NCI-H446 (cell line): ENCODE measurements at places on chromosomes 6 and 20.

GRCh38 chr6:49430187-49430586, 32.9 kb downstream of the MMUT start:
- no peak for DNase-seq

DNA sequence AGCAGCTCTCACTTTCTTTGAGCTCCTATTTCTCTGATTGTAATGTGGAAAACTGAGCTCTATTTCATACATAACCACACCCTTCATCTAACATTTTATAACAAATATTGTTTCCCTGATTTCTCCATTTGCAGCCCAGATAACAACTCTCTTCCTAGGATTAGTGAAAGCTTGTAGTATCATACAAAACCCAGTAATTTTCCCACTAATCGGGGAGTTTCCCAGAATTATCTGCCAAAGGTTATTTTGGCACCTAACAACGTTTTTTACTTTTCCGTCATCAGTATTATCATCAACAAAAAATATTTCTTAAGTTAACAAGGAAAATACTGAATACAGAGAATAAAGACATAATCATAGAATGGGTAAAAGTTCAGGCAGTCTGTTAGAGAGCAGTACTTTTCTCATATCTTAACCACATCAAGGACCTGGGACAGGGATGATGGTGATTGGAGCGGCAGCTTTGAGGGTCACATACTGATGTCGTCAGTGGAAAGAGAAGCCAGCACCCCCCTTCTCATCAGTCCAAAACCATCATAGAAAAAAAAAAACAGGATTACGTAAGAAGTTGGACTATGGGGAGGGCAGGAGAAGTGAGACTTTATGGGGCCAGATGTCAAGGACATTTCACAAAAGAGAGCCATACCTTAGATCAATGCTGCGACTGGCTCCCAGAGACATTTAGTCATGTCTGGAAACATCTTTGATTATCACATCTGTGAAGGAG, 166.1 kb upstream of the TNFAIP3 start:
- no peak for DNase-seq

DNA sequence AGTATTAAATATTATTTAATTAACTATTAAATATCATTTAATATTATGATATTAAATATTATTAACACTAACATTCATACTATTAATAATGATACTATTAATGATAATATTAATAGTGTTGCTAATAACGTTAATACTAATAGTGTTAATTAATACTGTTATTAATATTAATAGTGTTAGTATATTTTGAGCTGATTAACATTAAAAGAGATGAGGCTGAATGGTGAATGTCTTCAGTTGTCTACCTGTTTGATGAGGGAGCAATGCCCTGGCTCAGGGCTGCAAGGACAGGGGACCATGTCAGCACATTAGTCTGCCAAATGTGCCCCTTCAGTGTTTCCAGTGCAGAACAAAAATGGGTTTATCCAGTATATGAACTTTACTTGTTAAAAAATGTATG, 96.6 kb upstream of the PLEKHG1 start:
- DNase-seq, result no peak

DNA sequence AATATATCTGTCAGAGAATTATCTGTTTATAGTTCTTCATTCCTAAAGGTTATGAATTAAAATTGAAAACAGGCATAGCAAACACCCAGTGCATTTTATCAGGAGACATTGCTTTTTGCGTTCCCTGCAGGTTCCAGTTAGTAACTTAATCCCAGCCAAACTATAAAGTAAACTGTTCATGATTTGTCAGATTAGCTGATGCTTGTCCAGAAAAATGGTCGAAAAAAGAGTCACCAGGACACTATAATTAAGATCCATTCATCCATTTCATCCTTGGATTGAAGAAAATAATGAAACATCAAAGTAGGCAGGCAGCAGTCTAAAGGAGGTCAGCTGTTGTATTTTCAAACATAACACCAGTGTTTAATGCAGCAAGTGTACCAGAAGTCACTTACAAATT, 75.9 kb downstream of the EPHA7 start:
- no peak for DNase-seq

DNA sequence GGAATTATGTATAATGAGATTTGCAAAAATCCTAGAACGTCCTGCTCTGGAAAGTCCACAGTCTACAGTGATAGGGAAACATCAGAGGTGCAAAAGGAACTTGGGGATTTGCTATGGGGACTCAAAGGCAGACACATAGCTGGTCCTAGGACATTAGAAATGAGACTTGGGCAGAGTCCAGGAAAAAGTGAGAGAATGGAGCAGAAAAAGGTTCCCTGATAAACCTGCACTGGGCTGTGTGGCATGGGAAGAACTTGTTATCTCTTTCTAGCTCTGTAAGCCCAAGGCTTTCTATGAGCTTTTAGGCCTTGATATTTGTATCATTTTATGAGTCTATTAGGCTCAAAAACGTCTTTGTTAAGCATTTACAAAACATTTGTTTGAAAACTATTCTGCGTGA, 15.2 kb downstream of the PRND start:
- no peak for DNase-seq

DNA sequence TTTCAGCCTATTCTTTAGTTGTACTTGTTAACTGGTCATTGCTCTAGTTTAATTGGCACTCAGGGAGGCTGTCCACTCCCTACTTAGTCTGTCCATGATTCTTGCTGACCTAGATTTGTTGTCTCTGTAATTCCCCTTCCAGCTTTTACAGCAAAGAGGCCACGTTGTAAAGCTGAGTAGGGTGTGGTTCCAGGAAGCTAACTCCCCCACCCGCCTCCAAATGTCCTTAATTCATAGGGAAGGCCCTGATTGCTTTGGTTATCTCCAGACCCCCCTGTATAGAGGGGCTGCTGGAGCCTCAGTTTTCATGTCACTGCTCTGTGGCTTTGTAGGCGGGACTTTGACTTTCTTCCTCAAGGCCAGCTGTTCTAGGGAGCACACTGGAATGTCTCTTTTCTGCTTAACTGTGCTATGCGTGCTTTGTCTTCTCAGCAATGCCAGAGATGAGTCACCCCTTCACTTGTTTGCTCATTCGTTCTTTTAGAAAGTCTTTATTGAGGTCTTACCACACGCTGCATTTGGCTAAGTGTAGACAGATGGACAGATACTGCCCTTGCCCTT, 175.1 kb upstream of the JAG1 start:
- peak; percentile 25 for DNase-seq

DNA sequence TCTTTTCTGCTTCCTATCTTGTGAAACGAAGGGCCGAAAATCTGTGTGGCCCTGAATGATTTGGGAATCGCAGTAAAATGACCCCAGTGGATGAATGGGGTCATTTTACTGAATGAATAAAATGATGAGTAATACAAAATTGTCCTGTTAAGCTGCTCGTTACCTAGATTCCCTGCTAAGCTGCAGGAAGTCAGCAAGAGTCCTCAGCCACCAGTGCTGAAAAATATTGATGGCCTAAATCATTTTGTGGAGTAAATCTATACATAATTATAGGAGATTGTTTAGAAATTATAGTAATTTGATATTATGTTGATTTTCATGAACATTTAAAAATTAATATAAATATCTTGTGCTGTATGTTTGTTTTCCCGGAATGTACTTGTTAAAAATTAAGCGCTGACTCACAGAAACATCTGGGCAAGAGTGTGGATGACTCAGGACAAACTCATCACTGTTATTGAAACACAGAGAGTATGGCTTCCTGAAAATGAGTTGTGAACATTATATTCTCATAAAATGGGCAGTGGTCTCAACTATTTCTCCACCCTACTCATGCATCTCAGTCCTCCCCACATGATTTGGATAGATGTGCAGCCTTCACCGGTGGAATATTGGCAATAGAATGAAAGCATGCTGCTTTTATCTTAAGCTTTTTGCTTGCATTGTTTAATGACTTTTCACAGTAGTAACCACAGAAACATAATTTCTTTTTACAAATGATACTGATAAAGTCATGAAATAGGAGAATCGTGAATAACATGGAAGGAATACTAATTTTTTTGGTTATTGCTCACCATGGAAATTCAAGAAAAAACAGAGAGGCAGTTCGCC, 36.2 kb upstream of the RGS17 start:
- no peak for DNase-seq

DNA sequence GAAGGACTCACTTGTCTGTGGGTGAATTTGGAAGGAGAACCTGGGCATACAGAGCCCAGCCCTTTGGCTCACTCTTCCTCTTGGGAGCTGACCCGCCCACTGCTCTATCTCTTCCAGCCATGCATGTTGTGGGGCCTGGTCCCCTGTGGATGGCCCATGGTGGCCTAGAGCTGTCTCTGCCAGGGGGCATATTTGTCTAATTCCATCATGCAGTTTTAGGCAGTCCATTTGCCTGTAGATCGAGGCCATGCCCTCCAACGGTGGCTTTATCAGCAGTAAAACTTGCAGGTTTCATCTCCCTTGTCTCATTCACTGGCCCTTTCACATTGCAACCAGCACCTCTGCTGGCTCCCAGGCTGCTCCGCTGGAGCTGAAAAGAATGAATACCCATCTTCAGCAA, 12.9 kb upstream of the EZR start:
- DNase-seq, result no peak

- DNase-seq, result no peak
Measured at GRCh38 chr6:130513770-130514169, 148.0 kb downstream of the TMEM200A start.

- DNase-seq, result peak; percentile 73
Measured at GRCh38 chr6:149922642-149923326, at the start of gene RAET1G. Gene RAET1G, minus strand, starts transcription at chr6:149923121. Its CDS starts 111 bp downstream, at chr6:149923010.
